ENCODE measurements at places on chromosomes 12 and 14. TPM values are rescaled to one million over a fixed set of nuclear protein-coding genes. Genes with fewer than 3 reads are reported as not detected.

GRCh38 chr12:15318841-15319240 lies 3.5 kb upstream of the PTPRO start:
- no peak for DNase-seq

GRCh38 chr14:75993567-75994041 lies 8.0 kb downstream of the IFT43 start:
- DNase-seq = no peak

GRCh38 chr12:68170726-68171125 lies 11.2 kb upstream of the IFNG start:
- no peak for DNase-seq

Gene PGF
- total RNA-seq = 2.2 TPM

Gene MANSC1
- 1.1 TPM for total RNA-seq

Gene TPPP2
- not detected for total RNA-seq
